ENCODE measurements at places on chromosomes 11 and 22. TPM values are rescaled to one million over a fixed set of nuclear protein-coding genes. Genes with fewer than 3 reads are reported as not detected.

MMP27 gene
- total RNA-seq = not detected

MMP8 gene
- 0.60 TPM for total RNA-seq

IGSF9B gene
- 93.9 TPM for total RNA-seq

MS4A4E gene
- 1.0 TPM for total RNA-seq

XKR3 gene
- total RNA-seq = not detected

TRPM5 gene
- not detected for total RNA-seq

MIF gene
- total RNA-seq = 316 TPM

SBF1 gene
- total RNA-seq = 77.9 TPM

OR6T1 gene
- not detected for total RNA-seq

CCDC73 gene
- not detected for total RNA-seq

LDHAL6A gene
- total RNA-seq = not detected

ASCL2 gene
- total RNA-seq = 1.4 TPM

CARD16 gene
- 30.6 TPM for total RNA-seq

GAB4 gene
- total RNA-seq = not detected

LINC01488 gene
- not detected for total RNA-seq

FERMT3 gene
- total RNA-seq = 35.6 TPM

CDC42EP2 gene
- total RNA-seq = 20.9 TPM

SHANK2 gene
- 0.16 TPM for total RNA-seq

RIBC2 gene
- total RNA-seq = 0.55 TPM

MYO18B gene
- 31.6 TPM for total RNA-seq

DEFB131B gene
- not detected for total RNA-seq

SCN2B gene
- not detected for total RNA-seq

GVQW3 gene
- total RNA-seq = 3.7 TPM

TCIRG1 gene
- 173 TPM for total RNA-seq

TMPRSS5 gene
- 1.8 TPM for total RNA-seq
